ENCODE measurements at places on chromosomes 16 and 17.
A peak's percentile ranks its signal among the peaks of the same experiment; 100 is the strongest.

GRCh38 chr17:64028874-64029464 is 8.5 kb upstream of the ICAM2 start:
- peak; percentile 44 for DNase-seq

DNA sequence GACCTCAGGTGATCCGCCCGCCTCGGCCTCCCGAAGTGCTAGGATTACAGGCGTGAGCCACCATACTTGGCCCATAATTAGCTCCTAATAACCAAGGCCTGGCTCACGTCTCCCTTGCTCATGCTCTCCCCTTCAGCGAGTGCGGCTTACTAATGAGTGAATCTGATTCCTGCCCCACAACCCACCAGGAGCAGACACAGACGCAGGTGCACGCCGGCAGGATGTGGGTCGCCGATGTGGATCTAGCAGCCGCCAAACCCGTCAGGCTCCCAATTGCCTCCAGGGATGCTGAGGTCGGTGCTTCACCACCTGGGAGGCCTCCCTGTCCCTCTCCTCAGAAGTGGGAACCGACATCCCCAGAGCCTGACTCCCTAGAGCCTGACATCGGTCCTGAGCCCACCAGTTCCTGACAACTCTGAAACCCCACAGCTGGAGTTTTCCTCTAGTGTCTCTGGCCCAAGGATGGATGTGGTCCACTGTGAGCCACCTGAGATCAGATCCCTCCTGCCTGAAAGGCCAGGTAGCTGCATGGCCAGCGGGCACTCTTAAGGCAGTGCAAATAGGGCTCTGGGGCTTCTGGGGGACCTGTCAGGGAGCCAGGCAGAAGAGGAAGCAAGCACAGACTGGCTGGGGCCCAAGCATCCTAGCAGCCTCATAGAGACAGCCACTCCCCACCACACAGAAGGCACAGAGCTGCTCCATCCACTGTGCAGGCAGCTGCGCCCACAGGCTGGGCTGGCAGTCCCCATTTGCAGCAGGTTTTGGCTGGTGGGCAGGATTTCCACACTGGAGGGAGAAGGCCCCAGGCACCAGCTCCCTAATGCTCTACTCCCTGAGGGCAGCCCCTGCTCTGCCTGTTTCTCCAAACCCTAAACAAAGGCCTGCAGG is 10.8 kb downstream of the EXOC7 start:
- DNase-seq = peak; percentile 6

GRCh38 chr16:79664407-79664806 is 63.9 kb upstream of the MAF start:
- DNase-seq = no peak

DNA sequence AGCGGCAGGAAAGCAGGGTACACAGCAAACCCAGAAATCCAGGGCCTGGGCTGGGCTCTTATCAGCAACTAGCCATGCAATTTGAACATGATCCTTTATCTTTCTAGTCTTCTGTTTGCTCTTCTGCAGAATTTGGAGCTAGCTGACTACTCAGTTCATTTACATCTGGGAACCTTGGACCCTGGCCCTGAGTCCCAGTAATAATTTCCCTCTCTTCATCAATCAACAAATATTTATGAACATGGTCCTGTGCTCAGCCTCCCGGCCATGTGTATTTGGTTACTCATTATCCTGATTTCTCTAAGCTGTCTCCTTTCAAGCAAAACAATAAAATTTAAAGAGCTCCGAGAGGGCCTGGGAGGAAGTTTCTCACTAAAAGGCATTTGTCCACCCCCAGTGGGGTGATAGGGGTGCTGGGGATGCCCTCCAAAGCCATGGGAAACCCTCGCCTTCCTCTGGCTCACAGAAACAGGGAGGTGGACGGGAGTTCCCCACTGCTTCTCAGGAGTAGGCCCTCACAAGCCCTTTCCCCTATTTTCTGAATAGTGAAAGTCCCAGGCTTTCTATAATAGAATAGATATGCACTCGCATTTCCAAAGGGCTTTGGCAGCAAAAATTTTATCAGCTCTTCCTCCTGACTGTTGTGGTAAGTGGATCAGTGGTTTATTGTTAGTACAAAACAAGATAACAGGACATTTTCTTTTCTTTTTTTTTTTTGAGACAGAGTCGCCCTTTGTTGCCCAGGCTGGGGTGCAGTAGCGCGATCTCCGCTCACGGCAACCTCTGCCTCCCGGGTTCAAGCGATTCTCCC is 6.9 kb upstream of the WDR59 start:
- no peak for DNase-seq

DNA sequence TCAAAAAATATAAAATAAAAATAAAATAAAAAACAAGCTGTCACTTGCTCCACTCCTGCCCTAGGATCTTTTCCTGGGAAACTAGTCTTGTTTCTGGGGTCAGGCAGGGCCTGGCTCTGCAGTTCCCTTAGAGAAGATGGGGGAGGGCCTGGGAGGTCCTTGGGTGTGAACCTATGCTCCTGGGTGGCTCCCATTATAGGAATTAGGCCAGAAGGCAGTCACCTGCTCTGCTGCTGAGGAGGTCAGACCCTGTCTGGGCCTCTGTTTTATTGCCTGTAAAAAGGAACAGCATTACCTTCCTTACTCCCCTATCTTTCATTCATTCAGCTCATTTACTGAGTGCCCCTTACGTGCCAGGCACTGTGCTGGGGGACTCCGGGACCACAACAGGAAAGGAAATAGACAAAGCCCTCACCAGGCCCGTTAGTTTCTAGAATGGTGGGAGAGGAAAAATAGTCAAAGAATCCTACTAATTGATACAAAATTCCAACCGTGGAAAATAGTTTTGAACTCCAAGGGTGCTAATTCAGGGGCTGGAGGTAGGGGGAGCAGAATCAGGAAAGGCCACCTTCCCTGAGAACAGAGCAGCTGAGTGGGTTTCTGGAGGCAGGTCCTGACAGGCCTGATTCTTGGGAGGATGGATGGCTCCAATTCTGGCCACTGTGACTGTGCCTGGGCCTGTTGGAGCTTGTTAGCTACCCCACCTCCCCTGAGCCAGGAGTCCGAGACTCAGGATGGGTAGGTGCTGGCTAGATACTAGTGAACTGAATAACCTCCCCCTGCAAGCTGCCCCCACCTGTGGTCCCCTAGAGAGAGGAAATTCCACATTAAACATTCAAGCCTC is 1.3 kb upstream of the SLC46A1 start:
- no peak for DNase-seq
